SHP77 (cell line): ENCODE measurements at places on chromosomes 6 and 20.

DNA sequence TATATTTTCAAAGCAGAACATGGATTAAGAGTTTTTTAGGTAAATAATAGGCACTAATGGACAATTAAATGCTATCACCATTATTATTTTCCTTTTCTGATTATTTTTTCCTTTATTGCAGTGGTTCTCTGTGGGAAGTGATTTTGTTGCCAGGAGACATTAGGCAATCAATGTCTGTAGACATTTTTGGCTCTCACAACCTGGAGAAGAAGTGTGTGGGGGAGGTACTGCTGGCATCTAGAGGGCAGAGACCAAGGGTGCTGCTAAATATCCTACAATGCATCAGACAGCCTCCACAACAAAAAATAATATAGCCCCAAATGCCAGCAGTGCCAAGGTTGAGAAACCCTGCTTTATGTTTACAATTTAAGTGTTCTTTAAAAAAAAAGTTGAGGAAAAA lies 8.3 kb downstream of the IFNGR1 start:
- DNase-seq: no peak

DNA sequence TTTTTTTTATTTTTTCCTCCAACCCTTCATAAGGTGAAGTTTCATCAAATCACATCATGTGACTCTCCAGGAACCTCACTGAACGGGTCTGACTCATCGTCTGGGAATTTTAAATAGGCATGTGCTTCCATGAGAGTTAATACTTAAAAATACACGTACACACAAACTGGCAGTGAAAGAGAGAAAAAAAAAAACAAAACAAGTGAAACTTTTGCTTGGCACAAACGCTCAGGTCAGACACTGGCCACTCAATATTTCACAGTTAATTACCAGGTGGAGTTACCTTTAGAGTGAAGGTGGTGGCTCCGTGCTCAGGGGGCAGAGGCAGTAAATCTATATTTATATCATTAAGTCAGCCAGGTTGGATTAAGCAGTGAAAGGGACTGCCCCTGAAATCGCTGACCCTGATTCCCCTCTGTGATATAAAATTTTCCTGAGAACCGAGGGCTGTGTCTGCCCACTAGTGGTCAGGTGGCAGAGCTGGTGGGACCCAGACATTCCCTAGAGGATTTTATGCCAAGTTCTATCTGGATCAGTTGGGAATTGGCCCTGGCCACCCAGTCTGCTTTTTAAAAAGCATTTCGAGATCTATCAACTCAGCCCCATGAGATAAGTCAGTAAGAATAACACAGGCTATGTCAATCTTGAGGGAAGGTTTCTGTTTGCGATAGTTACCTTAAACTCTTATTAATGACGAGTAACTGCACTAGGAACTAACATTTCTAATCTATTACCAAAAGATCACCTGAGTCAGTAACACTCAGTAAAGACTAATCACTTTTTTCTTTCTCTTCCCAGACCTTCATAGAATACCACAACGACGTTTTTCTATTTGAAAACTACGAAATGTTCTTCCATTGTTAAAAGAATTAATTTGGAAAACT lies 259.1 kb downstream of the HDGFL1 start:
- DNase-seq: peak; percentile 74

DNA sequence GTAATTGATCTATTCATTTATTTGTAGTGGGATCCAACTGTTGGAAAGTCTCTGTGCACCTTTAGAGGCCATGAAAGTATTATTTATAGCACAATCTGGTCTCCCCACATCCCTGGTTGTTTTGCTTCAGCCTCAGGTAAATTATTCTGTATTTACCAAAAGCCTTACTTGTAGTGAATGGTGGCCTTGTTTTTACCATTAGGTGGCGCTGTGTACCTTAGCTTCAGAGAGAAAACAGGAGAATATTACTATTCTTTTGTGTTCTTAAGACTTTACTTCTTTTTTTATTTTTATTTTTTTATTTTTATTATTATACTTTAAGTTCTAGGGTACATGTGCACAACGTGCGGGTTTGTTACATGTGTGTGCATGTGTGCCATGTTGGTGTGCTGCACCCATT lies 23.7 kb downstream of the PEX7 start:
- peak; percentile 37 for DNase-seq

- no peak for DNase-seq
Observed at GRCh38 chr20:15166744-15167143, 829.3 kb upstream of the FLRT3 start.

- DNase-seq: no peak
Observed at GRCh38 chr6:52801188-52801841, 2.3 kb downstream of the GSTA1 start.

- peak; percentile 38 for DNase-seq
Observed at GRCh38 chr6:98463038-98464000, 371.1 kb upstream of the POU3F2 start.
